ENCODE measurements at places on chromosomes 1 and 21.

GRCh38 chr1:230896779-230897178 lies 28.5 kb upstream of the C1orf198 start:
- no peak for DNase-seq

DNA sequence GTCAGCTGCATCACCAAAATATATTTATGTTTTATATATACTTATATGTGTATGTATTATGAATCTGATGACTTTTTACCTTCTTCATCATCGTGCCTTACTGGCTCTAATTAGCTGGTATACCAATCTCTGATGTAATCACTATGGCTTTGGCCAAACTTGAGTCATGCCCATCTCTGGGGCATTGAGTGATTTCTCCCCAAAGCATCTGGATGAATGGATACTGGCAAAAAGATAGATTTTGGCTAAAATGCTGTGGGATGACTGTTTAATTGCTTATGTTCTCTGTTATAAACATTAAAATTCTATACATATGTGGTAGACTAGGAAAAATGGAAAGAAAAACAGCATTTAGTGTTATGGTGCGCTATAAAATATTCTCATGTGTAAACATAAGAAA lies 19.6 kb downstream of the CDKN2C start:
- no peak for DNase-seq

- no peak for DNase-seq
These were observed 71.2 kb downstream of the PSMG1 start for GRCh38 chr21:39111931-39112550.

DNA sequence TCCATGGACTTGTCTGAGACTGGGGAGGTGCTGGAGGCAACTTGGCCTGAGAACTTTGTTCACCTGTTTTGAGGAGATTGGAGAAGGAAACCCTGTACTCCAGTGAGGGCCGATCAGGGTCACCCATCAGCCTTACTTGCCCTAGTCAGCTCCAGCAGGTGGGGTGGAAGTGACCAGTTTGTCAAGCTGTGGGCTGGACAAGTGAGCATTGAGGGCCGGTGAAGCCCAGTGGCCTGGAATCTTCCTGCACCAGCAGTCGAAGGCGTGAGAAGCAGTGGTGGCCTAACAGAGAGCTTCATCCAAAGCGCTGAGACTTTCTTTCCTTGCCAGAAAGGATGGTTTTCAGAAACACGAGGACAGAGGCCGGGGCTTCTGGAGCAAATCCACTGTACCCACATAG lies 9.6 kb downstream of the SLC37A1 start:
- DNase-seq, result no peak

GRCh38 chr21:37528150-37528937 lies 161.8 kb downstream of the DYRK1A start:
- DNase-seq, result no peak

- DNase-seq, result no peak
These were observed 50.2 kb downstream of the ENAH start for GRCh38 chr1:225602590-225603206.

GRCh38 chr1:48715921-48716320 lies 60.8 kb downstream of the BEND5 start:
- DNase-seq, result no peak

GRCh38 chr1:101907264-101907663 lies 89.5 kb downstream of the OLFM3 start:
- DNase-seq, result no peak

GRCh38 chr1:99726818-99727217 lies 39.6 kb downstream of the FRRS1 start:
- DNase-seq, result no peak

- DNase-seq, result no peak
These were observed 106.3 kb upstream of the CSF3R start for GRCh38 chr1:36588972-36589371.

GRCh38 chr1:116268211-116268610 lies 104.8 kb upstream of the ATP1A1 start:
- no peak for DNase-seq

- peak; percentile 75 for DNase-seq
These were observed 127.2 kb downstream of the IGSF21 start for GRCh38 chr1:18234790-18235242.

GRCh38 chr1:64744492-64745180 lies at the start of gene RAVER2:
TSS of gene RAVER2 (plus strand) at chr1:64745075. CDS start at chr1:64745173, 98 bp downstream.
- peak; percentile 78 for DNase-seq

- no peak for DNase-seq
These were observed 43.3 kb downstream of the L1TD1 start for GRCh38 chr1:62237950-62238374.

DNA sequence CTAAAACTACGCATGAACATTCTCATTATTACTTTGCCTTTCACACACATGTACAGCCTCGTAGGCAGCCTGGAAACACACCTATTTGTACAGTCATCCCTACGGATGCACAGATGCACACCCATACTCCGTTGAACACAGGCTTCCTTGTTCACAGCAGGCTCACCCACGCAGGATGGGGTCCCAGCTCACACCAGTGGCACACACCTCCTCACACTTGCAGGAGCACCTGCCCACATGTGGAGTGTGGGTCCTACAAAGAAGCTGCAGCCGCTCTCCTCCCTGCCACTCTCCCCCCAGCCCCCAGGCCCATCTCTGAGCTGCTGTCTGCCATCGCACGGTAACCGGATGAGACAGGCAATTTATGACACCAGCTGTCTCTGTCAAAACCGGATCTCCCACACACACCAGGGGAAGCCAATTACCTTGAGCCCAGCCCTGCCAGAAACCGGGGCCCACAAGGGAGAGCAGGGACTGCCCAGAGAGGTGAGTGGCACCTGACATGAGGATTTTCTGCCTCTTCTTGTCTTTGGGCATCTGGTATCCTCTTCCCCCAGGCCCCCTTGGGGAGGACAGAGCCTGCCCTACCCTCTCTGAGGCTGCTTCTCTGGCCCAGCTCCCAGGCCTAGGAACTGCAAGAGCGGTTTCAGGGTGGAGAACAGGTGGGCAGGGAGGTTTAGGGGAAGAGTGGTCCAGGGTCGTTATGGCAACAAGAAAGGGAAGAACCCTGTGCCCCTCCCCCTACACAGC lies 175.4 kb downstream of the IGSF21 start:
- DNase-seq, result no peak

- no peak for DNase-seq
These were observed 55.3 kb downstream of the GNB1 start for GRCh38 chr1:1835546-1835945.

DNA sequence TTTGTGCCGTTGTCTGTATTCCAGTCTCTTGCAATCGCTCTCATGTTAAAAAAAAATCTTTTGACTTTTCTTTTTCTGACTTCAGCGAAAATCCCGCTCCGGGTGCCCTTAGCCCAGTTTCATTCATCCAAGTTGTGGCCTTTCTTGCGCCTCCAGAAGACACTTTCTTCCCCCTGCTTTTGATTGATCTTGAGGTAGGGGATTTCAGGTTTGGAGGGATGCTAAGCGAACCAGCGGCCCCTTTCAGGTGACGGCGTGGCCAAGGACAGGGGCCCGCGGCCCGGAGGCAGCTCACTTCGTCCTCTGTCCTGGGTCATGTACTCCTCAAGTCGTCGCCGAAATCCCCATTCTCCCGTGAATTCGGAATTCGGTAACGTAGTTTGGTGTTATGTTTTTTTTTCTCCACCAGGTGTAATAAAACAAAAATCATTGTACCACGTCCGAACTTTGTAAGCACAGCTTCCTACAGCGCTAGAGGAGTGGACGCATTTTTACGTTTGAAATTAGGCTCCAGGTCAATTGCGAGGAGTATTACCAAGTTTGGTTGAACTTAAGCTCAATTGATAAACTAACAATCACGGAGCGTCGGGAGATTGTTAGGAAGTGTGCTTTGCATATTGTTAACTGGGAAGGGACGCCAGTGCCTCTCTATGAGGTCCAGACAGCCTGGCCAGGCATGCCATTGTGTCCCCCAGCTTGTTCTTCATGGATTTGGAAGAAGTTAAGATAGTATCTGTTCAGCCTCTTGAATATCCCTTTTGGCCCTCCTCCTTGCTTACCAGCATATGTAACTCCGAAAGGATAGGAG lies 1.1 kb downstream of the MRPS6 start:
- peak; percentile 21 for DNase-seq

- no peak for DNase-seq
These were observed 99.4 kb upstream of the C1orf87 start for GRCh38 chr1:60173006-60173405.

DNA sequence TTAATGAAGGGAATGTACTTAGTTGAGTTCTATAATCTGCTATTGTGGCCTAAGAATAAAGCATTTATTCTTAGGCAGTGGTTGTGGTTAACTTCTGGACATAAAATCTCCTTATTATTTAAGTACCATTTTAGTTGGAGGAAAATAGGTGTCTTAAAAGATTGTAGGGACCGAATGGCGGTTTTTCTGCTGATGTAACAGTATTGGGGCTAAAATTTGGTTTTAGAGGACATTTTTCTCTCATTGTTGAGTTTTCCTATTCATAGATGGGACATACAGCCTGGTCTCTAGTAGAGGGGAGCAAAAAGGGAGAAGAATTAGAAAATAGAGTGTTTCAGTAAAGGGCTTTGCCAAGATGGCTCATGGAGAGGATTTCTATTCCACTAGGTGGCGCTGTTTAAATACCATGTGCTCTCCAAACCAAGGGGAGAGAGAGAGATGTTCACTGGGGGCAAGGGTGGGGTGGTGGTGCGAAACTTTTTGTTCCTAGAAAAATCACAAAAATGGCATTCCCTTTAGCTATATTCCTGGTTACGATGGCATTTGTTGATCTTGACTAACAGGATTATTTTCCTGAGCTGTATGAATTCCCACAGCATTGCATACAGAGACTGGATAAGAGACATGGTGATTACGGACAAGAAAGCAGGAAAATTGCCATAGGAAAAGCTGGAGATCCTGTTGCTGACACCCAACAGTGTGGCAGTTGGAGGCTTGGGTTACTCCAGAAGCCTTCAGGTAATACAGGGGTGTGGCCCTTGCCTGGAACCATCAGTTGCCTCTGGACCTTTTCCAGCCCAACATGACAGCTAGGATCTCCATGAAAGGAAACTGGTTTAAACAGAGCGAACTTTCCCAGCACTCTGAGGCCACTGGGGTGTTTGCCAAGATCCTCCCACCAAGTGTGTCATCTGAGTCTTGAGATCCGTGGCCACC lies 18.2 kb upstream of the FCGR2A start:
- peak; percentile 53 for DNase-seq

DNA sequence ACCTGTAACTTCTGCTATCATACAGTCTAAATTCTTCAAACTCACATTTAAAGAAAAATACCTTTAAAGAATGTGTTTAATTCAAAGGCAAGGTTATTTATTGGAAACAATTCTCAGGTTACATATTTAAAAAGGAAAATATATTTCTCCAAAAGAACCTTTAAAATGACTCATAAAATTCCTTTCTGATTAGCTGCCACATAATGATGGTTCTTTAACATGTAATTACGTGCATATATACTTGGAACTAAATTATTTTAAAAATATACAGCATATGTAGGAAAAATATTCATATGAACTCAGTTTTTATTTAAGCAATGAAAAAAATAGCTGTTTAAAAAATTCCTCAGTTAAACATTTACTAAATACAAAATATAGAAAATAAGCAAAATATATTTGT lies 173.6 kb downstream of the COP1 start:
- no peak for DNase-seq

- peak; percentile 40 for DNase-seq
These were observed 543 bp downstream of the ABCB10 start for GRCh38 chr1:229557913-229558414.

DNA sequence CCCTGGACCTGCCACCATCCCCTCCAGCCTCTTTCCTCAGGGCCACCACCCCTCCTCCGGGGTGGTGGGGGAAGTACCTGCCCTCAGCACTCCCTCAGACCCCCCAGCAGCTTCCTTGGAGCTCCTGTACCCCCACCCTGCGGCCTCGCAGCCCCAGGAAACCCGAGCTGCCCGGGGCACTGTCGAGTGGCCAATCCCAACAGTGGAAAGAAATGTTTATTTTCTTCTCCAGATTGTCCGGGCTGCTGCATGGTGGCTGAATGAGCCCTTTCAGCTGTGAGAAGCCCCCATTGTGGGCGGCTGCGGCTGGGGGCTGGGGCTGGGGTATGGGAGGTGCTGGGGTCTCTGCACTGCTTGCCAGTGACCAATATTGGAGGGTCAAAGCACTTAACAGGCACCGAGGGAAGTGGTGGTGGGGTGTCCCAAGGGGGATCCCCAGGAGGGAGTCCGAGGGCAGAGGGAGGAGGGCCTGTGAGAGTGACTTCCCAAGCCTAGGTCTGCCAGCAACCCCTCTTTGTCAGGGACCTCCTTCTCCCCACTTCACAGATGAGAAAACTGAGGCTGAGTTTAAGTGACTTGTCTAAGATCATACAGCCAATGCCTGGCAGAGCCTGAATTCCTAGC lies 25.2 kb downstream of the RUNX3 start:
- no peak for DNase-seq

- no peak for DNase-seq
These were observed 302.4 kb upstream of the NR5A2 start for GRCh38 chr1:199725002-199725565.

- DNase-seq, result no peak
These were observed 90.7 kb downstream of the RPE65 start for GRCh38 chr1:68359045-68359444.

- no peak for DNase-seq
These were observed 481.4 kb upstream of the CAMK1G start for GRCh38 chr1:209102120-209102519.

- DNase-seq, result no peak
These were observed 10.6 kb downstream of the ITPKB start for GRCh38 chr1:226728448-226728847.

- DNase-seq, result no peak
These were observed 13.3 kb upstream of the TRAF3IP3 start for GRCh38 chr1:209742409-209743144.

DNA sequence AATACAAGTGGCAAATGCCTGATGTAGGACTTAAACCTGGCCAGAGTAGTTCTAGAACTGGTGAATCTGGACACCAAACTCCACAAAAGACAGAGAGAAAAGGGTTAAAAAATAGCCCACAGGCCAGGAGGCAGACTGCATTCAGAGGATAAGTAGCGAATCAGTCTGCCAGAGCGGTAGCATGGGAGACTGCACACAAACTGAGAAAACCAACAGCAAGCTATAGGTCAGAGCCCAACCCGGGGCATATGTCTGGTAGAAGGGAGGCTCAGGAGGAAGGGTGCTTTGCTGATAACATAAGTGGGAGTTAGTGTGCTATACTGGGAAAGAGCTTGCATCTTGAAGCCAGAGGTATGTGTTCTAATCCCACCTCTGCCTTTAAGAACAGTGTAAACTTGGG lies 4.0 kb downstream of the LRRC53 start:
- no peak for DNase-seq

GRCh38 chr1:223344491-223344890 lies 19.5 kb downstream of the SUSD4 start:
- no peak for DNase-seq

DNA sequence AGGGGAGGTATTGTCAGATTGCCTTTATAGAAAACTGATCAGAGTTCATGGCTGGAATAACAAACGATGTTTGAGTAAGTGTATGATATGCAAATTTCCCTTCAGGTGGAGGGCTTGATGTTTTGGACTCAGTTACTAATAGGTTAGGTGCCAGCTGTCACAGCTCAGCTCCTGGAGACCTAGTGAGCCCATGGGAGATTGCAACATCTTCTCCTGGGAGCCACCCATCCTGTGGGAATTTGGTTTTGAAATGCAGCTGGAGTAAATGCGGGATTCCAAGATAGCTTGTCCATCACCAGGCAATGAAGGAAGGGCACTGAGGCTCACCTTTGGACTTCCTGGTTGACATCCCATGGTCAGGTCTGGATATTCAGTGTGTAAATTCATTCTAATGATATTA lies 211.4 kb upstream of the NRIP1 start:
- DNase-seq, result no peak

- DNase-seq, result no peak
These were observed 2.7 kb downstream of the IGSF9 start for GRCh38 chr1:159942632-159943277.

Measured in endothelial cell (in vitro differentiated cells).